Activated CD8-positive, alpha-beta T cell treated with anti-CD3 and anti-CD28 coated beads for 36 hours (primary cell): ENCODE measurements at places on chromosomes 5 and 9.

DNA sequence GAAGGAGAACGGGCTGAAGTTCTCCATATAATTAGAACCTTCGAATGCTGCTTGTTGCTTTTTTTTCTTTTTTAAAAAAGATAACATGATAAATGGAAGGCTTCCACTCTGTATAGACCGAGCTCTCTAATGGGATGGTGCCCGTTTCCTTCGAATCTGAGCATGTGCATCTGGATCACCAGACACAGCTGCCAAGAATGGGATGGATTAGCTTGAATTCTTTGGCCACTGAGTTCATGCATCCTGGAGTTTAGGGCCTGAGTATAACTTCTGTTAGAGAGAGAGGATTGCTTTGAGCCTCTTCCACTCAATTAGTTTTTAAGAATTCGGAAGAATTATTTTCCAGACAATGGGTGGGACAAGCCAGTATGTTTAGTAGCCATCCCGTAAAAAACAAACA, 93.7 kb upstream of the GDNF start:
- DNase-seq, result no peak

- DNase-seq, result no peak
Measured at GRCh38 chr9:74543145-74543544, 46.0 kb downstream of the RORB start.

GRCh38 chr9:6996061-6996854, 238.5 kb downstream of the KDM4C start:
- no peak for DNase-seq

GRCh38 chr5:168001318-168001717, 290.1 kb upstream of the WWC1 start:
- DNase-seq, result no peak

DNA sequence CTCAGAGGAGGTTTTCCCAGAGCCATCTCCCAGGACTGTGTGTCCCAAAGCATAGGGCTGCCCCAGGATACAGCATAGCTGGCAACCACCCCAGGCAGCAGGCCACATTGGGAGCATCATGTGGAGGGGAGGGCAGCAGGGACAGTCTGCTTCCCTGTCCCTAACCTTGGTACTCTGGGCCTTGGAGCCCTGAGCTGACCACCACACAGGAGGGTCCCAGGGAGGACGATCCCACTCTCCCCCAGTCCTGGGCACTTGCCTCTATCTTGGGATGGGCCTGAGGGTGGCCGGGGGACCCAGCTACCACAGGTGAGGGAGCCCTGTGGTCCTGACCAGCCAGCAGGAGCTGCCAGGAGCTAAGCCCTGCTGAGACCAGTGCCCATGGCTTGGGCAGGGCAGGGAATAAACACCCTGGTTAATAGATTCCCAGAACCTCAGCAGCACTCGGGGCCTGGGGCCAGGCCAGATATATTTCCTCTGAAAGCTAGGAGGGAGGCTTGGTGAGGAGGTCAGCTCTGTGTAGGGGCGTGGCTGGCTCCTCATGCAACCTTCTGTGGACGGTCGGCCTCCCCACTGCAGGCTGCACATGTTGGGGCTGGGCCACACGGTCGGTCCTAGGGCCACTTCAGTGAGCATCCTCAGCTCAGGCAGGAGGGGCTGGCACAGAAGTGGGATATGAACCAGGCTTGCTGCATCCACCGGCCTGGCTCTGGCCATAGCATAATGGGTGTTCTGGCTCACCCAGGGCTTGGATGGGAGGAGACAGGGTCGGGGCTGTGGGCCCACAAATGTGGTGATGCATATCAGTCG, 4.2 kb downstream of the NINJ1 start:
- DNase-seq, result no peak

- DNase-seq, result no peak
Measured at GRCh38 chr9:89750117-89750791, 145.4 kb downstream of the GADD45G start.

DNA sequence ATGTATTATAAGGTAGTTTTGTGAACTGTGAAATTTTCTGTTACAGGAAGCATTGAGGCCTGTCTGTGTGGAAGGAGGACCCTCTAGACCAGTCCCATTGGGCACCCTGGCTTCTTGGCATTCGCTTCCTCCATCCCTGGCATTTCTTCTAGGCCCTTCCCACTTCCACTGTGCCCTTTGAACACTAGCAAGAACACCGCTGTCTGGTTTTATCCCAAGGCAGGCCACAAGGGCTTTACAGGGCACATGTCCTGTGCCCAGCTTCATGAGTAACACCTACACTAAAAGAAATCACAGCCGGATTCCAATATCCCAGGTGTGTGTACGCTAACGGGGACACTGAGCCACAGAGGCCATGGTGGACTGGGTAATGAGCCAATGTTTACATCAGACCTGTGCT, 99.8 kb downstream of the ADRB2 start:
- DNase-seq, result no peak

- DNase-seq, result peak; percentile 69
Measured at GRCh38 chr5:53008751-53009150, 19.6 kb downstream of the ITGA2 start.

GRCh38 chr5:109885205-109885604, 195.5 kb downstream of the MAN2A1 start:
- no peak for DNase-seq

- DNase-seq, result no peak
Measured at GRCh38 chr5:135561266-135561665, 17.5 kb downstream of the CXCL14 start.

DNA sequence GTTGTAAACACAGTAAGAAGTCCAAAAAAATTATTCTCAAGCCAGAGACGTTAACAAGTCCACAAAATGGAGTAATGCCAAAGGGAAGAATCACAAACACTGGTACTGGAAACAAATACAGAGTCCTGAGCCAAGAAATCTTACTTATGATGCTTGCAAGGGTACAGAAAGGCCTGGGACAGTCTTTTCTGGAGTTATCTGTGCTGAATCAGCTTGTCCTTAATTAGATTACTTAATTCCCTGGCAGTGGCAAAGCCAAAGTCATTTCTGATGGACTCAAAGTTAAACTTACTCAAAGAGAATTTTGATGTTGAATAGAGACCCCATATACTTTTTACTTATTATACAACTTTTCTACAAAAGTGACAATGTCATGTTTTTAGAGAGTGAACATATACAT, 610.5 kb upstream of the ITGA1 start:
- no peak for DNase-seq

- no peak for DNase-seq
Measured at GRCh38 chr5:39452846-39453245, 28.1 kb upstream of the DAB2 start.

- DNase-seq, result no peak
Measured at GRCh38 chr9:6564360-6564759, 81.2 kb downstream of the GLDC start.

GRCh38 chr9:8784838-8785237, 985.3 kb upstream of the DMAC1 start:
- DNase-seq, result no peak

GRCh38 chr9:104864675-104865104, 63.3 kb downstream of the ABCA1 start:
- DNase-seq, result no peak

DNA sequence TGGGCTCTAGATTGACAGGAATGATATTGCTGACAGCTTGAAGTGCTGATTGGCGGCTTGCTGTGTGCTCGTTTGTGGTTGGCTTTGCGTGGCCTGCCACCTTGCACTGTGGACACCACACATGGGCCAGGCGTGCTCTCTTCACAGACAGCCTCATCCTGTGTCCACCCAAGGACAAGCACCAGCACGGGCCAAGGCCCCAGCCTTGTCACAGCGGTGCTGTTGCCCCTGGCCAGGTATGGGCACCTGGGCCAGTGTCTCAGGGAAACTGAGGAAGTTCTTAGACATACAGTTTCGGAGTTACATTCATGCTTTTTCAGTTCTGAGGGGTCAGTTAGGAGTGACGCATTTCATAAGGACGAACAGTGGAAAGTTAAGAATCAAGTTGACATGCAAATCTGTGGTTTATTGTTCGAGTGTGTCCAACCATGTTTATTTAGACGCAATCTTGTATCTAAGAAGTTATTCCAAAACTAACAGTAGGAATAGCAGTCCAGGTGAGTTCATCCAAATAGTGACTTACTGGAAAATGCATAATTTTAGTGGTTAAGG, 125.9 kb downstream of the EHMT1 start:
- DNase-seq, result no peak

DNA sequence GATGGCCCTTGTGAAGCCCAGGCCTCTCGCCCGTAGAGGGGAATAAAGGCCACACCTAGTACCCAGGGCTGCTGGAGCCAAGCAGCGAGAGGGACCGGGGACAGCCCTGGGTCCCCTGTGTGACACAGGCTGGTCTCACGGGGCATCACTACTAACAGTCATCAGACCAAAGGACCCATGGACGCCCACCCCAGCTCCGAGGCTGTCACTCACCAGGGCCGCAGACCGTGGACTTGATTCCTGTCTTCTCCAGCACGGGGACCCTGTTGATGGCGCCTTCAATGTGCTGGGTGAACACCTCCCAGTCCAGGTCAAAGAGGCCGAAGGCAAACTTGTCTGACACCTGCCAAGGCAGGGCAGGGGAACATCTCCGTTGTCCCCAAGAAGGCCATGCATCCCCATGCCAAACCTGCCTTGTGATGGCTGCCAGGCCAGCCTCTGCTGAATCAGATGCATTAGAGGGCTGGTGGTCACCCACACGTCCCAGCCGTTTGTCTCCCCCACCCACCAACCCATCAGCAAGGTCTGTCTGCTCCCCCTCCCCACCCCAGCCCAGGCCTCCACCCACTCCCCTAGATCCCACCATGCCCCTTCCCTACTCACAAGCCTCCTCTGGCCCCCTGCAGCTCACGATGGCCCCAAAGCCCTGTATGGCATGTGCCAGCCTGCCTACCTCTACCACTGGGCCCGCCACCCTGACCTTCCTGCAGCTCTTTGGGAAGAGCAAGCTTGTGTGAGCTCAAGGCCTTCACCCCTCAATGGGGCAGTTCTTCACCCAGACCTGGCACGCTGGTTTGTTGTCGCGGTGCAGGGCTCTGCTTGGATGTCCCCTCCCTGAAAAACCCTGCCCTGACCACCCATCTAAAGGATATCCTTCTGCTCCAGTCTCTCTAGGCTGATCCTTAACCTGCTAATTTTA, 20.8 kb downstream of the SARDH start:
- DNase-seq, result no peak

DNA sequence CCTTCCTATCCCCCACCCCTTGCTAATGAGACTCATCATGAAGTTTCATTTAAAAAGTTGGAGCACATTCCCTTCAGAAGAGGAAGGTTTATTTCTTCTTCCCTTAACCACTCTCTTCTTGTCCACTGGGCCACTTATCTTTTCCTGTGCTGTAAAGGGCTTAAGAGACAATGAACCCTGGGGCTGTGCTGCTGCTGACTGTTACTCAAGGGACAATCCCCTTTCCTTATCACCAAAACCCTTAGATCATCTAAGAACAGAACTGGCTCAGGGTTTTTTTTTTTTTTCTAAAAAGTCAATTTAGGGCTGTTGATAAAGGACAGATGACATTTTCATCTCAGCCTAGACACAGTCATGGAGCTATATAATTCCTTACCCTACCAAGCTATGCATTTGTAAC, 29.6 kb downstream of the CAPSL start:
- DNase-seq, result peak; percentile 58

GRCh38 chr9:20553558-20554149, 68.6 kb downstream of the MLLT3 start:
- no peak for DNase-seq

- no peak for DNase-seq
Measured at GRCh38 chr5:144249755-144250464, 79.2 kb downstream of the KCTD16 start.

GRCh38 chr9:113616116-113616515, 152.6 kb downstream of the RGS3 start:
- no peak for DNase-seq
